ENCODE measurements at places on chromosomes 13 and 19. TPM values are rescaled to one million over a fixed set of nuclear protein-coding genes. Genes with fewer than 3 reads are reported as not detected.
A peak's percentile ranks its signal among the peaks of the same experiment; 100 is the strongest.

GRCh38 chr13:51397262-51397941, 55.4 kb downstream of the INTS6 start:
- no peaks in the 10 kb centered on the region for H3K27me3 ChIP-seq
- H3K4me1 ChIP-seq: peaks cover 19% of the 10 kb centered on the region
- no peak for DNase-seq
- H3K4me3 ChIP-seq: no peak overlapping the region
- H3K36me3 ChIP-seq: peaks cover 32% of the 10 kb centered on the region

GRCh38 chr19:35109395-35110112, 6.1 kb upstream of the FXYD3 start:
- H3K4me3 ChIP-seq: no peak overlapping the region

DNA sequence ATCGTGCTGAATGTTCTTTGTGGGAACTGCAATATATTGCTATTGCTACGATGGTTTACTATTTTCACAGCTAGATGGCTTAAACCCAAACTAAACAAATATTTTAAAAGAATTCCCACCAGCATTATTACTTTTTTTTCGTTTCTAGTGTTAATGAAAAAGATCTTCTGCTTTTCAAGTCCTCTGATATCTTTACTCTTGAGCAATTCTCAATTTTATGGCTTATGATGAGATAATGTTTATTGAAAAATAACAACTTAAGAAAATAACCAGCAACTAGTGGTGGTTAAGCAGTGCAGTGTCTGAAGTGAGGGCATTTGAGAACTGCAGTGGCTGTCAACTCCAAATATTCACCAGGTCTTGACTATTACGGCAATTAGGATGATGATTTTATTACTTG, 360.4 kb downstream of the ENOX1 start:
- no peak overlapping the region for H3K27ac ChIP-seq
- H3K4me3 ChIP-seq: no peak overlapping the region
- H3K36me3 ChIP-seq: no peaks in the 10 kb centered on the region
- DNase-seq: no peak
- no peaks in the 10 kb centered on the region for H3K4me1 ChIP-seq

DNA sequence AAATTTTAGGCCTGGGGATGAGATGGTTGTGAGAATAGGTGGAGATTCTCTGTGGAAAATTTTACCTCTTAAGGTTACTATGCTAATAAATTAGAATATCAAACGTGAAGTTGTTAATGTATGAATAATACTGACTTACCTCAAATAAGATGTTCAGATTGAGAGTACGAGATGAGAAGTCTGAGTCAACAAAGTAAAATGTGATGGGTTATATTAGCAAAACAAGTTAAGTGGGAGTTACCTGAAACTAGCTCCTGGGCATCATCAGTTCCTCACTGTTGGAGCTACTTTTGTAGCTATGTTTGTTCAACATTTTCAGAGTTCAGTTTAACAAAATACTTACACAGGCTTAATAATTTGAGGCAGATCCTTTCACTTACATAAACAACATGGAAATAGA, 108.6 kb downstream of the PIBF1 start:
- H3K4me3 ChIP-seq: no peak overlapping the region
- no peak for DNase-seq
- no peaks in the 10 kb centered on the region for H3K27me3 ChIP-seq
- no peak overlapping the region for H3K27ac ChIP-seq

GRCh38 chr13:92187378-92187989, 789.1 kb downstream of the GPC5 start:
- no peaks in the 10 kb centered on the region for H3K4me1 ChIP-seq
- no peak overlapping the region for H3K4me3 ChIP-seq
- no peaks in the 10 kb centered on the region for H3K36me3 ChIP-seq
- no peaks in the 10 kb centered on the region for H3K27me3 ChIP-seq

GRCh38 chr13:22468045-22468444, 712.7 kb upstream of the SGCG start:
- H3K27ac ChIP-seq: no peak overlapping the region
- H3K4me3 ChIP-seq: no peak overlapping the region
- no peaks in the 10 kb centered on the region for H3K27me3 ChIP-seq
- no peaks in the 10 kb centered on the region for H3K4me1 ChIP-seq

DNA sequence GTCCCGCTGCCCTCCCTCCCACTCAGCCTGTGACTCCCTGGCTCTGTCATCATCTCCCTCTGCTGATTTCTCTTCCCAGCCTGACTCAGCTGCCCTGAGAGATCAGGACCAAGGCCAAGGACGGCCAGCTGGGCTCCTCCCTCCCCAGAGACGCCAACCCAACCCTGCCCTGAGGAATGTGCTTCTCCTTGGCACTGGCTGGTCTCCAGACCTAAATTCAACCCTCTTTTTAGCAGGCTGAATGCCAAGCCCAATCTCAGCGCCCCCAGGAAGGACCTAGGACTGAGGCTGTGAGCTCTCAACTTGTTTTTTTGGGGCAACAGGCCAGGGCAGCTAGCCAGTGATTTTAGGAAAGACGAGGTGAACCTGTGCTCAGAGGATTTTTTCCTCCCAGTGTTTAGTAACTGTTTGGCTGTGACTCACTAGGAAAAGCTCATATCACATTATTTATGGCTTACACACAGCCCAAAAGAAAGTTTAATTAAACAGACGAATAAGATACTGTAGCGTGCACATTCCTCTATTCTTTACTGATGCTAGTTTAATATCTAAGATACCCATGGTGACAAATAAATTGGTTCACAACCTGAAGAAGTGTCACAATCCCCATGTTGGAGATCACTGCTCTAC, 7.4 kb upstream of the IGFL1 start:
- H3K27me3 ChIP-seq: peaks cover 3% of the 10 kb centered on the region
- H3K4me3 ChIP-seq: no peak overlapping the region
- H3K27ac ChIP-seq: no peak overlapping the region
- no peaks in the 10 kb centered on the region for H3K36me3 ChIP-seq
- H3K4me1 ChIP-seq: peaks cover 6% of the 10 kb centered on the region

DNA sequence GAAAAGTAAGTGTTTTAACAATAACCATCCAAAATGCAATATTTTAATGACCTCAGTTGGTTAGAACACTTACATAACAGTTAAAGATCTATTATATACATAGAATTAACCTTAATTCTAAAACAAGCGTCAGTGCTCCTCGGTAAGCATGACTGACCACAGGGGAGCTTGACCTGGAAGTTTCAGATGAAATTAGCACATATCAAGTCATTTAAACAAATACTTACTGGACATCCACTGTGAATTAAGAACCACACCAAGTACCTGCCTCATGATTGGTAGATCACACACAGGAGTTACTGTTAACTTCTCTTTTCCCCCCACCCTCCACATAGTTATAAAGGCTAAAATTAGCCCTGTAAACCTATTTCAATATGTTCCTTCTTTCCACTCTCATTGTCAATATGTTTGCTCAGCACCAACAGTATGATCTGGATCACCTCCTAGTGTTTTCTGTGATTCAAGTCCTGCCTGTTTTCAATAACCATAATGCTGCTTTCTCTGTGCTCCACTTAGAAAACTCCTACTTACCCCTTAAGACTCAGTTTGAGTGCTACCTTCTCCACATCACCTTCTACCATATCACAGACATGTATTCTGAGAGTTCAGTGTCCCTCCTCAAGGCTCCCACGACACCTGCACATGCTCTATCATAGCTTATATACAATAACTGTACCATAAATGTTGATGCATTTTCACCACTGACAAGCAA, 209.0 kb downstream of the VWA8 start:
- no peaks in the 10 kb centered on the region for H3K27me3 ChIP-seq
- no peak for DNase-seq
- H3K4me3 ChIP-seq: no peak overlapping the region
- H3K36me3 ChIP-seq: peaks cover 33% of the 10 kb centered on the region
- H3K4me1 ChIP-seq: no peaks in the 10 kb centered on the region

- peaks cover 24% of the 10 kb centered on the region for H3K4me1 ChIP-seq
- peaks cover 47% of the 10 kb centered on the region for H3K36me3 ChIP-seq
- H3K4me3 ChIP-seq: no peak overlapping the region
- no peaks in the 10 kb centered on the region for H3K27me3 ChIP-seq
- peak; percentile 78 for DNase-seq
These were observed 14.0 kb upstream of the GPR4 start for GRCh38 chr19:45615795-45616703.

- H3K4me1 ChIP-seq: peaks cover 4% of the 10 kb centered on the region
- no peak for DNase-seq
- no peaks in the 10 kb centered on the region for H3K27me3 ChIP-seq
- no peak overlapping the region for H3K27ac ChIP-seq
- peaks cover 14% of the 10 kb centered on the region for H3K36me3 ChIP-seq
- H3K4me3 ChIP-seq: no peak overlapping the region
These were observed 18.6 kb upstream of the TIMM44 start for GRCh38 chr19:7961920-7962626.

DNA sequence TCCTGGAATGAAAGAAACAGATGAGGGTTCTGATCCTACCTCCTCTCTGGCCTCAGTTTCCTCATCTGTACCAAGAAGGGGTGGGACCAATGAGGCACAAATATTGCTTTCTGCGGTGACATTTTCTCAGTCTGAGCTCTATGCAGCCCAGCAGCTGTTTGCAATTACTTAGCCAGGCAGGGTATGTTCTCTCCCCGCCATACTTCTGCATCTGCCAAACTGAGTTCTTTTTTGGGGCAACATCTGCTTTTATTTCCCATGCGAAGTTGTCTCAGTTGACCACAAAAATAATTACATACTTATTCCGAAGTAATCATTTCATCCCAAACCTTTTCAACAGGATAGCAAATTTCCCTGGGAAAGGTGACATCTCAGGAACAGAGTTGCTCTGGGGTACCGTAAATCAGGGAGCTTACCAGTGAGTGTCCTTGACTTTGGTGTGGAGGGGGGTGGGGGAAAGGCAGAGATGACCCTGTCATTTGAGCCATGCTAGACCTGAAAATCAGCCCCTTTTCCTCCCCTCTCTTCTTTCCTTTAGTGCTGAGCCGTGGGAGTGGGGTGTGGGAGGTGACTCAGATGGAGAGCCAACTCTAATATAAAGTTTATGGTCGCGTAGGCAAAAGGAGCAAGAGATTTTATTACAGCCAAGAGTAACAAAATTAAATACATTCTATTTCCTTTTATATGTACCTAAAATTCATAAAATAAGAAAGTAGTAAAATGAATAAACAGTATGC, 165.7 kb upstream of the KL start:
- H3K27ac ChIP-seq: no peak overlapping the region
- H3K4me1 ChIP-seq: no peaks in the 10 kb centered on the region
- peaks cover 24% of the 10 kb centered on the region for H3K27me3 ChIP-seq
- no peaks in the 10 kb centered on the region for H3K36me3 ChIP-seq
- no peak for DNase-seq

DNA sequence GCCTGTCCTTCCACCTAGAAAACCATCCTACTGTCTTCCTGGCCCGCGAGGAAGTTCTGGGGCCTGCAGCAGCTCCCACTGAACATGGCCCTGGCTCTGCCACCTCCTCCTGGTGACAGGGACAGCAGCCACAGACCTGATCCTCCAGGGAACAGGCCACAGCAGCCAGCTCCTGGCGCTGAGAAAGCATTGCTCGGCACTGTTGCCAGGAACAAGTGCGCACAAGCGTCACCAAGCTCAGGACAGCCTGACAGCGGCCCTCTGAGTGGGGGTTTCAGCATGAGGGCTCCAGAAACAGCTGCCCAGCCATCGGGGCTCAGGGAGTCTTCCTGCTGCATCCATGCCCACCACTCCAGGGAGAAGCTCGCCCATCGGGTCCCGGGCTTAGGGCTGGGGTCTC, 21.9 kb downstream of the AP3D1 start:
- DNase-seq: no peak
- no peak overlapping the region for H3K4me3 ChIP-seq
- H3K36me3 ChIP-seq: peaks cover 24% of the 10 kb centered on the region
- H3K27me3 ChIP-seq: no peaks in the 10 kb centered on the region

GRCh38 chr13:26221399-26221720, 754 bp downstream of the RNF6 start:
- peaks cover 32% of the 10 kb centered on the region for H3K4me1 ChIP-seq
- H3K36me3 ChIP-seq: peaks cover 32% of the 10 kb centered on the region
- H3K27ac ChIP-seq: peak overlapping the region; percentile 100
- peak overlapping the region; percentile 89 for H3K4me3 ChIP-seq
- no peak for DNase-seq
- no peaks in the 10 kb centered on the region for H3K27me3 ChIP-seq

- no peaks in the 10 kb centered on the region for H3K4me1 ChIP-seq
- no peaks in the 10 kb centered on the region for H3K36me3 ChIP-seq
- no peak for DNase-seq
- H3K27me3 ChIP-seq: peaks cover 3% of the 10 kb centered on the region
- H3K4me3 ChIP-seq: no peak overlapping the region
These were observed 91.2 kb downstream of the GGACT start for GRCh38 chr13:100497389-100497788.

DNA sequence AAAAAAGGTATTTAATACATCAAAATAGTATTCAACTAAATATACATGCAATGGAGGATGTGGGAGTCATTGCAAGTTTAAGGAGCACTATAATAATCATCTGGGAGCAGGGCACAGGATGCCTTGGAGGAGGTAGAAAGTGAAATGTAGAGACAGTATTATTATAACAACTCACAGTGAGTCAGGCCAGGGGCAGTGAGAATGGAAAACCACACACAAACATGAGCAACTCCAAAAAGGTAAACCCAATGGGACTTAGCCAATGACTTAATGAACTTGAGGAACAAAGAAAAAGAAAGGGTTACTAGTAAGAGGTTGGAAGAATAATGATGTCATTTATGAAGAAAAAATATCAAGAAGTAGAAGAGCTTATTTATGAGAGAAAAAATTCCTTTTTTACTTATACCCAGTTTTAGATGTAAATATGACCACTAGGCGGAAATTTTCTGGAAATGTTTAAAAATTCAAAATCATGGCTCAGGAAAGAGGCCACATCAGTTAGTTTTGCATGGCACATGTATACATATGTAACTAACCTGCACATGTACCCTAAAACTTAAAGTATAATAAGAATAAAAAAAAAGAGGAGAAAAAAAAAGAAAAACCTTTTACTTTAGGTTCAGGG, 389.3 kb downstream of the SUCLA2 start:
- H3K4me3 ChIP-seq: no peak overlapping the region
- H3K27ac ChIP-seq: no peak overlapping the region
- DNase-seq: no peak
- no peaks in the 10 kb centered on the region for H3K4me1 ChIP-seq
- H3K36me3 ChIP-seq: no peaks in the 10 kb centered on the region
- H3K27me3 ChIP-seq: no peaks in the 10 kb centered on the region

GRCh38 chr13:64099994-64100393, 2684.3 kb upstream of the PCDH20 start:
- H3K4me1 ChIP-seq: no peaks in the 10 kb centered on the region
- no peak overlapping the region for H3K4me3 ChIP-seq
- DNase-seq: no peak
- no peaks in the 10 kb centered on the region for H3K27me3 ChIP-seq
- H3K36me3 ChIP-seq: no peaks in the 10 kb centered on the region

- peaks cover 27% of the 10 kb centered on the region for H3K36me3 ChIP-seq
- no peak overlapping the region for H3K4me3 ChIP-seq
- no peak overlapping the region for H3K27ac ChIP-seq
- peaks cover 37% of the 10 kb centered on the region for H3K4me1 ChIP-seq
- no peak for DNase-seq
These were observed 5.8 kb downstream of the NDUFB7 start for GRCh38 chr19:14565765-14566711.

The FCGBP gene
- total RNA-seq: 7.1 TPM

The MAMSTR gene
- total RNA-seq: 1.5 TPM

The TTYH1 gene
- 1.2 TPM for total RNA-seq

The ZMYM5 gene
- 14.5 TPM for total RNA-seq

The ZNF878 gene
- total RNA-seq: 0.52 TPM

All from activated CD4-positive, alpha-beta T cell treated with anti-CD3 and anti-CD28 coated beads, Interleukin-2, amount 10 ng/mL, durations not matched to agents 7 days and 5 days (primary cell).